ENCODE measurements at places on chromosomes 2 and 18. TPM values are rescaled to one million over a fixed set of nuclear protein-coding genes. Genes with fewer than 3 reads are reported as not detected.

The GCKR gene
- 7.5 TPM for total RNA-seq

The MEP1B gene
- not detected for total RNA-seq

The CNTNAP5 gene
- total RNA-seq = not detected

The HOXD13 gene
- total RNA-seq = not detected

The MREG gene
- 6.7 TPM for total RNA-seq

The KRTCAP3 gene
- total RNA-seq = not detected

The TMEFF2 gene
- 0.04 TPM for total RNA-seq

The ARHGAP25 gene
- 1.7 TPM for total RNA-seq

The KCNG2 gene
- not detected for total RNA-seq

The PLB1 gene
- 0.46 TPM for total RNA-seq

Data from pulmonary artery endothelial cell (primary cell).